ENCODE measurements at places on chromosomes 4 and X.

GRCh38 chr4:144402176-144402575 is 243.8 kb upstream of the HHIP start:
- no peak for DNase-seq

DNA sequence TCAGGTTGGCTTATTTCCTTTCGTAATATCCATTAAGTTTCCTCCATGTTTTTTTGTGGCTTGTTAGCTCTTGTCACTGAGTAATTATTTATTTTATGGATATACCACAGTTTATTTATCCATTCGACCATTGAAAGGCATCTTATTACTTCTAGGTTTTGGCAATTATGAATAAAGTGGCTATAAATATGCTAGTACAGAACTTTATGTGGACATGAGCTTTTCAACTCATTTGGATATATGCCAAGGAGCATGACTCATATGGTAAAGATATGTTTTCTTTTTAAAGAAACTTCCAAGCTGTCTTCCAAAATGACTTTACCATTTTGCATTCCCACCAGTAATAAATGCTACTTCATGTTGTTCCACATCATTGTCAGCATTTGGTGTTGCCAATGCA is 803.6 kb downstream of the GLUD2 start:
- no peak for DNase-seq

DNA sequence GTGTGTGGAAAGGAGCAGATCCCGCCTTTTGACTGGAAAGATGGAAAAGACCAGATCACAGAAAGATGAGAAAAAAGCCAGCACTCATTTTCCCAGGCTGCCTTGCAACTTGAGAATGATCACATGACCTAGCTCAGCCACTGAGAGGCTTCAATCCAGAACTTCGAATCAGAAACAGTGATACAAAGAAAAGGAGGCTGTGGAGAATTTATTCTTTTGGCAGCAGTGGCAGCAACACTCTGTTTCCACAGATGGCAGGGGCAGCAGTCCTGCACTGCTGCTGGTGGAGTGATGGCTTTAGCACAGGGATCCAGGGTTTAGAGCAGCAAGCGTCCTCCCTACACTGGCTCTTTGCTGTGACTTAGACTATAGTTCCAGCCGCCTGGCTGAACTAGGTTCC is 77.8 kb upstream of the SH3RF1 start:
- DNase-seq: no peak

DNA sequence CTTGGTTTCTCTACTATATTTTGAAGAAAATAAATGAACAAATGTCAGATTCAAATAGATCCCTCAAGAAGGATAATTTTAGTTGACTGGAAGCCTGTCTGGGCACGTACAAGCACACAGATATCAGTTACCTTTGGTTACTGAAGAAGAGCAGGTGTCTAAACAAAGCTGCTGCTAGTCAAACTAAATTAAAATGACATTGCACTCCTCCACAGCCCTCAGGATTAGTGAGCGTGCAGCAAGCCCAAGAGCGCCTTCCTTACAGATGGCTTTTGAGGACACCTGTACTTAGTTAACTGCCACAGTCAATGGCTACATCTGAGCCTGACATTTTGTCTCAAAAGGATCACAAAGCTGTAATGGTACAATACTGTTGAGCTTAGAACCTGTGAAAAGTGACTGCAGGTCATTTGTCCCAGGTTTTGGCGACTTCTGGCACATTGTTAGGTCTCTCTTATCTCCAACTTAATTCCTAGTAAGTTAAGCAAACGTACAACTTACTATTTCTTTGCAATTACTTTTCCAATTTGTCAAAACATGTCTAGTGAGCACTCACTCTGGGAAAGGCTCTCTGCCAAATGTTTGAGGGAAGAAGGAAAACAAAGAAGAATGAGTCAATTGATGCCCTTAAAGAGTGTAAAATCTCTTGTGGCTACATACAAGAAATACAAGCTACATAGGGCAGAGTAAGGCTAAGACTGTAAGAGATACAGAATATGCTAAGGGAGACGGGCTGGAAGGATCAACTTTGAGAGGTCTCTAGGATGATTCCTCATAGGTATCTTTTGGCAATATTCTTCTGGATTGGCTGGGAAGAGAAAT is 25.6 kb upstream of the DAPP1 start:
- no peak for DNase-seq

DNA sequence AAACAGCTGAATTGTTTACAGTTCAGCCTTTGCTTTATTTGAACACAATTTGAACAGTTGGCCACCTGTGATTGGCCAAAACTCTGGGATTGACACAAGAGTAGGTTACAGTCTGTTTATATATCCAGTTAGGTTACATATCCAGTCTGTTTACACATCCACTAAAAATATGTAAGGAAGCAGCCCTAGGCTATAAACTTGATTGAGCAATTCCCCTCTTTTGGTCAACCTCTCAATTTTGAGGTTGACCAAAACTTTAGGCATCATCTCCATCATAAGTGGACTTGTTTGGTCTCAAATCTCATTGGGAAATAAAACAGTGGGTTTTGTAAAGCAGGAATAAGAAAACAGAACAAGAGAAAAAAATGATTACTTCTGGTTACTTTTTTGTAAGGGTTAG is 190.8 kb downstream of the SPATA18 start:
- DNase-seq: no peak

DNA sequence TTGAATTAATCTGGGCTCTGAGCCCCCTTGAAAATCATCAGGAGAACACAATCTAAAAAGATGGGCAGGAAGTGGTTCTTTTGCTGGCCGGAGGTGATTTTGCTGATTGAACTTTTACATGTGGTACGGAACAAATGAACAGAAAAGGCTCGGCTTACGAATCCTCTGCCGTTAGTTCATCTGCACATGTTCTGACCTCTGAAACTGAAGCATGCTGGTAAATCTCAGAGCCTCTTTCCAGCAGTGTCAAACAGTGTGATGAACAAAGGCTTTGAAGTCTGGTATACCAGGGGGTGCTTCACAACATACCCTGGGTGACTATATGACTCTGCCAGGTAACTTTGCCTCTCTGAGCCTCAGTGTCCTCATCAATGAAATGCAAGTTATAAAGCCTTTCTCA is 194.2 kb upstream of the C1QTNF7 start:
- no peak for DNase-seq

GRCh38 chrX:109704563-109704962 is 28.5 kb downstream of the ACSL4 start:
- no peak for DNase-seq

- no peak for DNase-seq
These were observed 70.5 kb downstream of the CLCN5 start for GRCh38 chrX:49992853-49993252.

- DNase-seq: no peak
These were observed 123.7 kb downstream of the HS6ST2 start for GRCh38 chrX:132834741-132835140.

DNA sequence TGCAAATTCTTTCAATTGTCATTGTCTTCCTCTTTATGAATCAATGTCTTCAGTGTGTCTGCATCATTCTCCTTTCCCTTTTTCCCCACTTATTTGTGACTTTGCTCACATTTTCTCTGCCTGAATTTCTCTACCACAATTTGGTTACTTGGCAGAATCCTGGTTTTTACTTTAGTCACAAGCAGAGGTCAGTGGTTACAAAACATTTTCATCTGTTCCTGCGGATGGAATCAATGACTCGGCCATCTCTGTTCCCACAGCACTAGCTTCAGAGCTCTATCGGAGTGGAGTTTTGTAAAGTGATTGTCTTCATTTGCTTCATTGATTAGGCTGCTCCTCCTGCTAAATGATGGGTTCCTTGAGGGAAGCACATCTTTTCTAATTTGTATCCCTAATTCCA is 501.3 kb upstream of the AADAT start:
- DNase-seq: no peak

GRCh38 chr4:118954246-118954645 is 65.6 kb downstream of the SYNPO2 start:
- no peak for DNase-seq

All from stimulated activated CD4-positive, alpha-beta T cell treated with anti-CD3 and anti-CD28 coated beads, Interleukin-1b, Interleukin-23, amount 100 ng/mL, for 1 hour (primary cell).